ENCODE measurements at places on chromosomes 7 and 10.

- DNase-seq, result no peak
Measured at GRCh38 chr10:129880191-129880870, 83.7 kb downstream of the EBF3 start.

DNA sequence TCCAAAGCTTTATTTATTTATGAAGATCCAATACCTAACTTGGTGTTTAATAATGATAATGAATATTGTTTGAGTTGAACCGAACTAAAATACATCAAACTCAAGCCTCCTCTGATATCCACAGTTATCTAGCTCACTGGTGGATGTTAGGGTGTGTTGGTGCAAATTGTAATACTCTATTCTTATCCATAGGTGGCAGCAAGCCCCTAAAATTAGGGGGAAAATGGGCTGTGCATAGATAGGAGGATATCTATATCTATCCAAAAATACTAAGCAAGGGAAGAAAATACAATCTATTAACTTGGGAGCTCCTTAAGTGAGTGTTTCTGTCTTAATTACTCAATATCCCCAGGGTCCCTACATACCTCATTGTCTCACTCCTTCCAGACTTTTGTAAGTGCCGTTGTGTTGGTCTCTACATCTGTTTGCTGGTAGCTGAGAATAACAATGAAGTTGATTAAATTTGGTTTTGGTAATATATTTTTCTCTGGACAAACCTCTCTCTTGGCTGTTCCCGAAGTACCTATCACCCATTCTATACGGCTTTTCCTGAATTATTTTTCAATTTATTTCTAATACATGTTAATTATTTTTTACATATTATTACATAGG is 55.0 kb upstream of the VWDE start:
- peak; percentile 44 for DNase-seq

DNA sequence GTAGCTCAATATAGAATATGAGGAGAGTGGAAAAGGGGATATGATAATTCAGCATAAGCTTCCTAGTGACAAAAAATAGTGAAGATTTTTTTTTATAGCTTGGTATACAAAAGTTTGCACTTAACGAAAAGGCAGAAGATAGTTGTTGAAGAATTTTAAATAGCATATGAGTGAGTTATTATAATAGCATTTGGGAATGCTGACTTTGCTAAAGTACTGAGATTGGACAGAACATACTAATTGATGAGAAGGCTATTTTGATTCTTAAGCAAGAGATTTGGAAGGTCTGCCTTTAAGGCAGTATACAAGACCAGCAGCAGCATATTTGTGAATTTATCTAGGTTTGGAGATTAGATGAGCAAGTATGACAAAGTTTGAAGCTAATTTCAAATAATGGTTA is 600.9 kb upstream of the POT1 start:
- no peak for DNase-seq

DNA sequence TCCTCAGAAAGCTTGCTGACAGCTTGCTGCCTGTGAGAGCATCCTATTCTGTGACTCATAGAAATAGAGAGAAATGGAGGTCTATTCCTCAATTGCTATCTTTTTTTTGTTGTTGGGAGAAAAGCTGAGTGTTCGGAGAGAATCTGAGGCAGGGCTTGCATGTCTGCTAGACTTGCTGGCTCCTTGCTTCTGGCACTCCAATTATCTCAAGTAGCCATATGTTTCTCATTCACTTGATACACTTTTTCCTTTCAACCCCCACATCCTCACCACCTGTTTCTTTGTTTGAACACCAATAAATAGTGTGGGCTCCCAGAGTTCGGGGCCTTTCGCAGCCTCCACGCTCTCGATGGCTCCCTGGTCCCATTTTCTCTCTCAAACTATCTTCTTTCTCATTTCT is 172.2 kb downstream of the SH2D4B start:
- no peak for DNase-seq

- DNase-seq, result peak; percentile 36
Measured at GRCh38 chr7:24981171-24981951, 1.4 kb upstream of the OSBPL3 start.

- no peak for DNase-seq
Measured at GRCh38 chr7:91347290-91347689, 83.1 kb downstream of the FZD1 start.

GRCh38 chr7:2205036-2205780 is 27.5 kb downstream of the MAD1L1 start:
- DNase-seq, result no peak

- no peak for DNase-seq
Measured at GRCh38 chr7:105642264-105642663, 61.0 kb upstream of the EFCAB10 start.

Measured in urothelium cell line (cell line).